ENCODE measurements at places on chromosomes 2 and 18.
A peak's percentile ranks its signal among the peaks of the same experiment; 100 is the strongest.

- DNase-seq, result no peak
Observed at GRCh38 chr18:13435586-13436333, 217.2 kb downstream of the LDLRAD4 start.

- no peak for DNase-seq
Observed at GRCh38 chr18:79518028-79518682, 122.4 kb downstream of the NFATC1 start.

DNA sequence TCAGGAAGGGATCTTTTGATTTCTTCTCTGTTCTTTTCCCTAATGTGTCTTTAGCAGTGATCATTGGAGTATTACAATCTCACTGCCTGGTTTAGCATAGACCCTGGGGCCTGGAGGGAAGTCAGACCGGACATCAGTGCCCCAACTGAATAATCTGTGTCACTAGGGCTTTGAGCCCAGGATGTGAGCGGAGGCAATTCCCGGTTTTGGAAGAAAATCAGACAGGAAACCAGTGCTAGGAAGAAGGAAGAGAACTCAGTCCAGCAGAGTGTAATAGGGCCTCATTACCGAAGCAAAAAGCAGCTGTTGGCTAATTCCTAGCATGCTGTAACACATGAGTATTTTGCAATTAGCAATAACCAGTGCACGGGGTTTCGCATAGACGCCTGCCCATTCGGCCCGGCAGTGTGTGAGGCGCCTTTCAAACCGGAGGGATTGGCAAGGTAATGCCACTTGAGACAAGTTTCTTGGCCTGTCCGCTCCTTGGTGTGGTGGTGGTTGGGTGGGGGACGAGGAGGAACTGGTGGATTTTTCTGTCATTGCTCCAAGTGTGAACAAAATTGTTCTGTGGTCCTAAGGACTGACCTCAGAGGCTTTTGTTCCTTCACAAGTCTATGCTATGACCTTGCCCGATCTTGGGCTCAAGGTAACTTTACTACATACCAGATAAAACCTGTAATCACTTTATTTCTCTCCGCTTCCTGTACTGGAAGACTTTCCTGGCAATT, 2.8 kb downstream of the FOSL2 start:
- DNase-seq, result no peak

DNA sequence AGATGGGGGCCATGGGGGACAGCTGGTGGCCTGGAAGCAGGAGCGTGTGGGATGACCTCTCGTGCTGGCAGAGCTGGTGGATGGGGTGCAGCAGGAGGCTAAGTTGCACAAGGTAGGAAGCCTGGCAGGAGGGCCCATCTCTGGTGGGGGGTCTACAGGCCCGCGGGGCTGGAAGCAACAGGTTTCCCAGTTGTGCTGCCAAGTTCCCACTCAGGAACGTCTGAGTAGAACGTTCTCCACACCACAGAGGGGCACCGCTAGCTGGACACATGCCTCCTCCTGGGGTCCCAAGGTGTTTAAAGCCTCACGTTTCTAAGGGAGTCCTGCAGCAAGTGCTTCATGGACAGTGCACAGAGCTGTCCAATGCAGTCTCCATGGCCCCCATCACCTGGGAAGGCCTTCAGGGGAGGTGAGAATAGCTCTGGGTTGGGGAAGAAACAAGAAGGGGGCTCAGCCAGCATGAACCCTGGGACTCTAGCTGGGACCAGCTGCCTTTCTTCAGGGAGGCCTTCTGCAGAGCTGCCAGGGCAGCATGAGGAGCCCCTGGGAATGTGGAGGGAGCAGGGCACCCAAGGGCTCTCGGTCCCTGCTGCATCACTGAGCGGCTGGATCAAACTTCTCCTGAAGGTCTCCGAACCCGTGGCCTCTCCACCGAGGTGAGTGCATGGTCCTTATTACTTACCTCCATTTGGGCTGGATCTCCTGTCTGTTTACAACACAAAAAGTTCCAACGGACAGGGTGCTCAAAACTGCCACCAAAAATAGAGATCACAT, 80.0 kb downstream of the TWIST2 start:
- DNase-seq, result no peak

- no peak for DNase-seq
Observed at GRCh38 chr2:38951766-38952165, 62.1 kb downstream of the ARHGEF33 start.

- no peak for DNase-seq
Observed at GRCh38 chr2:15436195-15436594, 124.9 kb downstream of the NBAS start.

- DNase-seq, result no peak
Observed at GRCh38 chr2:128732976-128733431, 414.3 kb upstream of the HS6ST1 start.

DNA sequence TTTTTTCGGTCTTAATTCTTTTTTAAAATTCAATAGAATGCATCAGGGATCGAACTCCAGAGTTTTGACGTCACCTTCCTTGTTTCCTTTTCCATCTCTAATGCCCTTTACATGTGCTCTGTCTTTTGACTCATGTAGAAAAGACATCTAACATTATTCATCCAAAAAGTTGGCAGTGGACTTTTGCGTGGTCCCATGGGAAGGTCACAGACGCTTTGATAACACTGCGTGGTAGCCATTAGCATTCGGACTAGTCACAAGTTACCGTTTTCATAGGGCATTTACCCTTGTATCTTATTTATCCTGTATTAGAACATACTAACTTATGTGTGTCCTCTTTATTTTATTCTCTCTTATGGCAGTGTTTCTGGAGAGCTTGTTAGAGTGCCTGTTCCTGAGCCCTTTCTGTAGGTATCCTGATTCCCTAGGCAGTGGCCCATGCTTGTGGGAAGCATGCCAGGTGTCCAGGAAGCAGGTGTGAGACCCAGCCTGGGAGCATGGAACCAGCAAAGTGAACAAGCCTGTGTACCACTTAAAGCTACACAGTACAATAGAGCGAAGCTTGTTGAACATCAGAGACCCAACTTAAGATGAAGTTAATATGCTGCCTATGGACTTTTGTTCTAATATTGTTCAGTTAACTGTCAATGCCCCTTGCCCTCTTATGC, 73.6 kb upstream of the RBM44 start:
- DNase-seq, result no peak

GRCh38 chr2:216606551-216607276, 26.5 kb upstream of the IGFBP2 start:
- DNase-seq, result peak; percentile 12

DNA sequence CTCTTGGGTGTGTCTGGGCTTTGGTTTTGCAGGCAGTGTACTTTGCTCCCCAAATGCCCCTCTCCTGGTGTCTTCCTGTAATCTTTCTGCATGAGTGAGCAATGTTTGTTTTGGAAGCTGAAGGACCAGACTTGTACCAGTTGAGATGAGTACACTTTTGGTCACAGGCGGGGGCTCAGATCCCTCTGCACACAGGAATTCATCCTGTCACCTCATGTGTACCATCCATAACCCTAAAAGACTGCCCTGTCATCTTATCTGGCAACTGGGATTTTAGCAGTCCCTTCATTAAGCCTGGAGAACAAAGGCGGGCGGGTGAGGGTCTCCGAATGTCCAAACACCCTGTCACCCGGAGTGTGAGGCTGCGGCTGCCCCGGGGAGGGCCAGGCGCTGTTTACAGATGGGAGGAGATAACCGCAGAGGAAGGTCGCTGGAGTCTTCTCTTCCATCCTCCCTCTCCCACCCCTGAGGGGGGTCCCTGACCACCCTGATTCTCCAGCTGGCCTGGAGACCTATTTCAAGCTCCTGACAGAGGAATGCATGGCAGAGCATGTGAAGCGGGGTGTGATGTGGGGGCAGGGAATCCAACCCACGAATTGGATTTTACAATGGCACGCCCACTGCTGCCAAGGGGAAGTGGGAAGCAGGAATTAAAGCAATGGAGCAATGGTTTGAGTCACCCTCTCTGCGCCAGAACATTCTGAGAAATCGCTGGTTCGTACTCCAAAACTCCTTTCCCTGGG, 158.2 kb upstream of the MYCN start:
- no peak for DNase-seq

- DNase-seq, result no peak
Observed at GRCh38 chr2:219691571-219691970, 64.1 kb downstream of the SLC4A3 start.

DNA sequence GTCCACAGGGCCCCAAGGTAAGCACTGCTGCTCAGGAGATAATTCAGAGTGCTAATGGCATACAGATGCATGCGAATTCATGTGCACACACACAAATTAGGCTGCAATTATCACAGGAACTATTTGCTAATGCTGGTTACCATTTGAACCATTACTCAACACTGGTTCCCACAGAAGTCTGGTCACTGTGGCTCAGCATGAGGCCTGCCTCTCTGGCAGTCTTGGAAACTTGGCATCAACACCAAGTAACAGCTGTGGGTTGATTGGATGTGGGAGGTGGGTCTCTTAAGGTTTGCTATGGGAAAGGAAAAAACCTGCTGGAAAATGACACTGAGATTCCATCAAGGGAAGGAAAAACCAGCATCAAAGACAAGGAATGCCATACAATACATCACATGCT, 105.0 kb downstream of the CELF4 start:
- no peak for DNase-seq

DNA sequence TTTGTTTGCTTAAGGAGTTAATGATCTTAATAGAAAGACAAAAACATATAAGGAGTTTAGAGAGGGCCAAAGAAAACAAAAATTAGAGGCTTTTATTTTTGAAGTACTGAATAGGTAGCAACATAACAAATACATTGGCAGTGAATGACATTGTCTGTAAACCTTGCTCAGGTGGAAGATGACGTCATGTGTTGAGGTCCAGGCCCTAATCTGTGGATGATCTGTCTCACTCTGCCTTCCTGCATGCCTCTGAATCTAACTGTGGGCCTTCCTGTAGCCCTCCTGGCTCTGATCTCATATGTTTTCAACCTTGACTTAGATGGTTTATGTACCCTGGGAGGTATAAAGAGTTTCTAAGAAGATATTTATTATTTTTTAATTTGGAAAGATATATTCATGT, 58.1 kb upstream of the DYNAP start:
- no peak for DNase-seq

DNA sequence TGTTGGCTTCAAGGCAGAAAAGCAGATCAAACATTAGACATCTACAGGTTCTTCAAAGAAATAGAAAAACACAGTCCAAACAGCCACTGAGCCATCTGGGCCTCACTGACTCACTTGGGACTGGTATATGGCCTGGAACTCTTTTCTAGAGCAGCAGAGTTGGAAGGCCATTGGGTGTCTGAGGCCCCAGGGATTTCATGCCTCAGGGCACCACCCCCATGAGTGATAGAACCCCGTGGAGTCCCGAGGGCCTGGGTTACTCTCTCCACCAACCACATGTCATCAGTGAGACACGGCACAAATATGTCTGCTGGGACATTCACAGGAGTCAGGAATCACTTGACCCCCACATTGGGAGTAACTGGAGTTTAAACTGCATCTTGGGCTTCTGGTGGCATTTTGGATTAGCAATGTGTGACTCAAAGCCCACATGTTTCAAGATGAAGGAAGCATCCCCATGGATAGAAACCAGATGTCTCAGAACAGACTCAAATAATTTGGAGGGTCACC, 44.0 kb downstream of the CAPN13 start:
- no peak for DNase-seq

DNA sequence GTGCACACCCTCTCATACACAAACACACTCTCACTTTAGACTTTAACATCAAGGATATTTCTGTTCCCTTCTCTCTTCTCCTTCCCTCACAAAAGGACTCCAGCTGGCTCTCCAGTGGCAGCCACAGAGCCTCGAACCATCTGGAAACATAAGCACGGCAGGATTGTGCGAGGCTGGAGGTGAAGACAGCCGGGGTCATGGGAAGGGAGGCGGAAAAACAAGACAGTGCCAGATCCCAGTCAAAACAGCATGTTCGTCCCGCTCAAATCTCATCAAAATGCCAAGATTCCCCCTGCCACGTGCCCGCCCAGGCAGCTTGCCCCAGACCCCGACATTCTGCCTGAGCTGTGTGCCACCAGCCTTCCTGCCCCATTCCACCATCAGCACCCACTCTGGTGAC, 180.3 kb downstream of the ZBTB7C start:
- no peak for DNase-seq

- no peak for DNase-seq
Observed at GRCh38 chr2:43220229-43220751, 6.1 kb downstream of the ZFP36L2 start.

DNA sequence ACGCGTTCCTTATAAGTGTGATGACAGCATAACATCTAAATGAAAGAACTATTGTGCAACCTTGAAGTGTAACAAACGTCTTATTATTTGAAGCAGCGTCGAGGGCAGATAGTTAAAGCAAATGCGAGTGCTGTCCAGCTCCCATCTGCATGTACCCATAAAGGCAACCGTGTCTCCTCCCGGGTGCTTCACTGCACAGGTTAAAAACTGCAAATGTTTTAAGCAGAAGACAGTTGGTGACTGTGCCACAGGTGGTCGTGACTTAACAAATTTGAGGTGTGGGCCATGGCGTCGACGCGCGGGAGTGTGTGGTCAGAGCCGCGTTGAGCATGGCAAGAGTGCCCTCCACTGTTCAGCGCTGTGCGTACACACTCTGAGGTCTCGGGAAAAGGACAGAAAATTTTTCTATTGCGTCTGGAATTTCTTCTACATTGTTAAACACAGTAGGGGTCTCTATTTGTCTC, 6.4 kb downstream of the SALL3 start:
- no peak for DNase-seq

GRCh38 chr18:42813570-42813969, 301.9 kb downstream of the RIT2 start:
- DNase-seq, result no peak

GRCh38 chr2:175442441-175442840, 260.9 kb upstream of the ATP5MC3 start:
- DNase-seq, result no peak

- DNase-seq, result no peak
Observed at GRCh38 chr18:51867767-51868166, 472.2 kb upstream of the DCC start.

DNA sequence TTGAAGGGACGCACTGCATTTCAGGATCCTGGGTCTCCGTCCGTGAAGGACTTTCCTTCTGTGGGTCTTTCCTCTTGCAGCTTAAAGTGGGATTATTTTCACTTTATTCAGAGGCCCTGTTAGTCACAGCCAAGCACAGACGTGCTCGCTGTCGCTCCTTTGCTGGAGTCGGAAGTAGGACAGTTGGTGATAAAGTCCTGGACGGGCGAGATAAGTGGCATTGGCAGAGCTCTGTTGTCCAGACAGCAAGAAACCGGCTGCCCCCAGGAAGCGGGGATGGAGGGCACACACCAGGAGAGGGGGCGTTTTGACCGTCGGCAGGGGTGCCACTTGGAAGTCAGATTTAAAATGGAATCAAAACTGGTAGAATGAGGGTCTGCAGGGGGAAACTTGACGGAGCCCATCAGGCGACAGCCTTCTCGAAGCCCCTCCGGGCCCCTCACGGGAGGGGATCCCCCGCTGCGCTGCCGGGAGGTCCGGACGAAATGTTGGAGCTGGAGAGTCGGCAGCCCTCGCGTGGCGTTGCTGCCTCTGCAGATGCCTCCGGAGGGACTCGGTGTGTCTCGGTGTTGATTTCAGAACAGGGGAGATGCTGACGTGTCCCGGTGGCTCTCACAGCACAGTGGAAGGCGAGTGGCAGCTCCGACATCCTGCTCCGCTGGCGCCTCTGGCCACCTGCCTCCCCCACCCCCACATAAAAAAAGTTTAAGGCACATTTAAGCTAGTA, 124.2 kb downstream of the NFATC1 start:
- no peak for DNase-seq

Measured in stimulated activated CD4-positive, alpha-beta T cell treated with anti-CD3 and anti-CD28 coated beads, Interleukin-1b, Interleukin-23, amount 100 ng/mL, for 1 hour (primary cell).